ENCODE measurements at places on chromosomes 7 and 10. TPM values are rescaled to one million over a fixed set of nuclear protein-coding genes. Genes with fewer than 3 reads are reported as not detected.

The ELMO1 gene
- 7.4 TPM for total RNA-seq

The CHAT gene
- total RNA-seq, result 3.3 TPM

DNA sequence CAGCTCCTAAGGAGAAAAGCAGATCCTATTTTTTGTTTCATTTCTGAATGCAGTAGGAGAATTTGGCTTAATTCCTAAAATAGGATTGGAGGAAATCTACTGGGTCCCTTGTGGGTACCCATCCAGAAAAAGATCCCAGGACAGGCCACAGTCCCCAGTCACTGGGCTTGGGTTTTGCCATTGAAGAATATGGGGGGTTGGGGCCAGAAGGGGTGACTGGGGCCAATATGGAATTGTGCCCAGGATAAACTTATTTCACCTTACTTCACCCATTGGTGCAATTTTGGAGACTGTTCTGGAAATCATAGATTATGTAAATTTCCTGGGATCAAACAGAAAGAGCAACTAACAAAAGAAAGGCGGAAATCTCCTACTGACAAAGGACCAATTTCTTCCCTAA, 5.0 kb downstream of the HOXA5 start:
- DNase-seq, result no peak

- DNase-seq, result no peak
Measured at GRCh38 chr10:70726909-70727495, 54.7 kb downstream of the ADAMTS14 start.

DNA sequence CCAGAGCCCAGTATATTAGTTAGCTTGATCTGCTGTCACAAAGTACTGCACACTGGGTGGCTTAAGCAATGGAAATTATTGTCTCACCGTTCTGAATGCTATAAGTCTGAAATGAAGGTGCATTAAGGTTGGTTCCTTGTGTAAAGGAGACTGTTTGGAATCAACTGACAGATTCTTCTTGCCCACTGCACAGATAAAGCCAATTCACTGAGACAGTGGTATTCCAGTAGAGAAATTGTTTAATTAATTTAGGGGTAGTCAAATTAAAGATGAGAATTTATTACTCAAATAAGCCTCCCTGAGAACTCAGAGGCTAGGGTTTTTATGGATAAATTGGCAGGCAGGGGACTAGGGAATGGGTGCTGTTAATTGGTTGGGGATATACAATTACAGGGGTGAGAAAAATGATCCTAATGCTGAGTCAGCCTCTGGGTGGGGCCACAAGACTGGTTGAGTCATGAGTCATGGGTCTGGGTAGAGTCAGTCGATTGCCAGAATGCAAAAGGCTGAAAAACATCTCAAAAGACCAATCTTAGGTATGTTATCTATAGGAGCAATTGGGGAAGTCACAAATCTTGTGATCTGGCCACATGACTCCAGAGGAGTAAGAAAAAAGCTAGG, 23.5 kb upstream of the SAMD9L start:
- DNase-seq, result no peak
